ENCODE measurements at places on chromosomes 1 and 21.

GRCh38 chr1:204320382-204320804 lies 39.3 kb downstream of the PLEKHA6 start:
- no peak for DNase-seq

GRCh38 chr1:110581682-110582145 lies 24.4 kb downstream of the KCNA2 start:
- DNase-seq = no peak

DNA sequence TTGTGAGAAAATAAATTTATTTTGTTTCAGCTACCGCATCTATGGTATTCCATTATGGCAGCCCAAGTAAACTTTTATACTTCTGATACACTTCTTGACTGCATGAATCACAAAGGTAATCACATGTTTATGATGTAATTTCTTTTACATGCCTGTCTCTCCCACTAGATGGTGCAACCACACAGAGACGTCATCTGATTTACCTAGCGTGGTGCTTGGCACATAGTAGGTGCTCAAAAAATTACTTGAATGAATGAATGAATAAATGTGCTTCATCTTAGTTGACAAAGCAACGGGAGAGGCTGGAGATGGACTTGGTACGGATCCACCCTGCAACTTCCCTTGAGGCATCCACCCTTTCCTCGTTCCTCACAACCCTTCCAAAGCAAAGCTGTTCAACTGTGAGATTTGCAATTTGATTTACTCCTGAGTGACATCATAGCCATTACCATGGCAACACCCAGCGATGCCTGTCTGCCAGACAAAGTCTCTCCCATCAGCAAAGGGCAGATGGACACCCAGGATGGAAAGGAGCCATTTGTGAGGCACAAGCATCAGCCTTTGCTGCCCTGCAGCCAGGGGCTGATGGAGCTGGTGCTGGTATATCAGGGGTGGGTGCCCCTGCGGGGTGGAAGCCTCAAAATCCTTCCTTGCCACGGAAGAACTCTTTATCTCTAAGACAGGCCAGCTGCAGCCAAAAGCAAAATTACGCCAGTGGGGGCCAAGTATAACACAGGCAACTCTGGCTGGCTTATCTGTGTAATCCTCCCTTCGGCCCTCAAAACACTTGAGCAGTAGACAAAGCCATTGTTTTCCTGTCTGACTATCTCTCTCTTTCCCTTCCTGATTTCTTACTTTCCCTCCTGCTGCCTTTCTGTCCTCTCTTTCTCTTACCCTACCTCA lies 18.9 kb upstream of the VWA5B1 start:
- no peak for DNase-seq

- no peak for DNase-seq
Observed at GRCh38 chr1:9078015-9078751, 8.7 kb upstream of the SLC2A5 start.

DNA sequence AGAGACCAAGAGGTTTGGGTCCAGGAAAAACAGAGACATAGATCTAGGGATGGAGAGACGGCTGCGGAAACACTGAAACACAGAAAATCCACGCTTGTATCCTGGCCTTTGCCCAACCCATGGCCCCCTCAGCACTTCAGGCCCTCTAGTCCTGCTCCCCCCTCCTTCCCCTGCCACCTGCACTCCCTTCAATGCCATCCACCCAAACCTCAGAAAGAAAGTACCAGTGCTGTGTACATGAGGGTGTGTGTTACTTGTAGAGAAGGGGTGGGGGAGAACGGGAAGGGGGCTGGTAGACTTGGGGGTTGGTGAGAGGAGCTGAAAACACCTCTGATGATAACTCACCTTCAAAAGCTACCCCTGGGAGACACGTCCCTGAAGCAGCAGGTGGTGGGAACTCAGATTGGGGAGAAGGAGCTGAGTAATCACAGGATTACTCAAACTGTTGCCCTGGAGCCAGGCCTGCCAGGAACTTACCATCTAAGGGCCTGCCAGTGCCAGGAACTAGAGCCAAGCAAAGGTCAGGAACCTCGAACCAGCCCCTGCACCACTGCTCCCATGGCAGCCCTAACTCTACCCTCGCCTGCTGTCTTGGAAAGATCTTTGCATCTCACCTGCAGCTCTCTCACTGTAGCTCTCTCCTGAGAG lies 11.5 kb downstream of the RORC start:
- DNase-seq = no peak

GRCh38 chr1:218957971-218958370 lies 215.7 kb upstream of the LYPLAL1 start:
- DNase-seq = no peak

DNA sequence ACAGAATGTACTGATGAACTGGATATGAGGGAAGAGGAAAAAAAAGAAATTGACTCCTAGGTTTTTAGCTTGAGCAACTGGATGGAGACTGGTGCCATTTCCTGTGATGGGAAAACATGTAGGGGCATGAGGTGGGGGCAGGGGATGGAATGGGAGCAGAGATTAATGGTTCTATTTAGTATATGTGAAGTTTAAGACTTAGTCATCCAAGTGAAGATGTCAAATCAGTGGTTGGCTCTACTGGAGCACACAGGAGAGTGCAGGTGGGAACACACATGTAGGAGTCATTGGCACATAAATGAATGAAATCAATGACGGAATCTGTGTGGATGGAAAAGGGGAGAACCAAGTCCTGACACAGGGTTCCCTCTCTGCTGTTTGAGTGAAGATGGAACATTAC lies 224.4 kb upstream of the COA6 start:
- no peak for DNase-seq

GRCh38 chr1:21299780-21300395 lies 9.6 kb upstream of the ECE1 start:
- DNase-seq = no peak

DNA sequence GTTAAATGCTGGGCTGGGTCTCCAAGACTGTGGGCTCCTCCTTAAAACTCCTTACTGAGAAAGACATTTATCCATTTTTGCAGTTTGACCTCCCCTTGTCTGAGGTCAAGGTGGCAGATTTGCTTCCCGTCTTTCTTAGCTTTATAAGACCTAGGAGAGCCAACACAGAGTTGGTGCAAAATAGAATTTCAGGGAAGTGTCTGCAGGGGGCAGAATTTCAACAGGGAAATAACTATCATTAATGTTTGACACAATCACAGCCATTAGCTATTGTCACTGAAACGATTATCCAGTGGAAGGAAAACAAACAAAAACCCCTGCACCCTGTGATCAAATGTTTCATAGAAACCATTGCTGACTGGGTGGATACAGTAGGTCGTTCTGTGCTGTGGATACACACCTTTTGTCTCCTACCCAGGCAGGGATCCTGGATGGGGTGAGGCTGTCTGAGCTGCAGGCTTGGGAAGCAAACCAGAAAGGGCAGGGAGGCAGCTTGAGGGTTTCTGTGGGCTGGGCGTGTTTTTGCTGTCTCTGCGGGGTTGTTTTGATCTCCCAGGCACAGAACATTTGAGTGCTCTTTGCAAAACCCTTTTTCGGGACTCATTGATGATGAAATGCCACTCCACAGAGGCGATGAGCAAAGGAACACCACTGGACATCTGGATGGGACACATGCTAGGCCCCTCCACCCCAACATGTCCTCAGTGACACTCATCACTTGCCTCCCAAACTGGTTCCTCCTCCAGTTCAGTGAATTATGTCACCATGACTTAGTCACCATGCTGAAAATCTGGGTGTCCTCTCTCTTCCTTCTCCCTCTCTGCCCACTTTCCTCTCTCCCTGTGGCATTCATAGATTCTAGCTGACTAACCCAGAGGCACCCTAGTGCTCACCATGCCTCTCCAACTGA lies 94.2 kb upstream of the SERBP1 start:
- no peak for DNase-seq

GRCh38 chr1:153393926-153394325 lies 3.1 kb upstream of the S100A8 start:
- no peak for DNase-seq

DNA sequence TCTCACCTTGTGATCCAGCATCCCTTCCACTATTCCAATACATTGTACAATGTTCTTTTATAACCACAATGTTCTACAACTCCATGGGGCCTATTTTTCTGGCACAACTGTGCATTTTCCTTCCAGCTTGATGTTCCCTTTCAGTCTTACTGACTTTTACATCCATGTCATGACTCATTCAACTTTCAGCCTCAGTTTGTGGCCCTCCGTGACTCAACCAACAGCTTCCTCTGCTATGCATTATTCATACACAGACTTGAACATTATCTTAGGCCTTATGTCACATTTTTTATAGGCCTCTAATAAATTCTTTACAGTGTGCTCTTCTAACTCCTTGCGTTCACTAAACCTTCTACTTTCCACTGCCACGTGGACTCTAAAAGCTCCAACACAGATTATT lies 119.4 kb upstream of the PRMT6 start:
- DNase-seq = no peak

DNA sequence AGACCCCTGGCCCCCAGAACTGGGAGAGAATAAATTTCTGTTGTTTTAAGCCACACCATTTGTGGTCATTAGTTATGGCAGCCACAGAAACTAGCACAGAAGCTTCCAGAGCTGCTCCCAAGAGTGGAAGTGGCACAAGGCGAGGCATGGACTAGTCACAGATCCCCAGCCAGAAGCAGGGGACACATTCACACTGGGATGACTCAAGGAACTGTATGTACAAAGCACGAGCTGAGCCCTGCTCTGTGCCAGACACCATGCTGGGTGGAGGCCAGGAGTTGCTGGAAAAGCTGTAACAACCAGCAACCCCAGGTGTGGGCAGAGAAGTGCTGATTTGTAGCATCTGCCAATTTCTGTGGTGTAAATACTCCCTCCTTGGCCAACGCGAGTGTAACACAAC lies 55.6 kb downstream of the TCP10L start:
- DNase-seq = no peak

- DNase-seq = no peak
Observed at GRCh38 chr1:102897557-102897956, 210.8 kb downstream of the COL11A1 start.

GRCh38 chr1:247400685-247401084 lies 15.3 kb upstream of the NLRP3 start:
- no peak for DNase-seq

GRCh38 chr1:107362468-107363140 lies 221.8 kb downstream of the NTNG1 start:
- DNase-seq = no peak

- DNase-seq = no peak
Observed at GRCh38 chr1:4017636-4018365, 117.7 kb upstream of the C1orf174 start.

DNA sequence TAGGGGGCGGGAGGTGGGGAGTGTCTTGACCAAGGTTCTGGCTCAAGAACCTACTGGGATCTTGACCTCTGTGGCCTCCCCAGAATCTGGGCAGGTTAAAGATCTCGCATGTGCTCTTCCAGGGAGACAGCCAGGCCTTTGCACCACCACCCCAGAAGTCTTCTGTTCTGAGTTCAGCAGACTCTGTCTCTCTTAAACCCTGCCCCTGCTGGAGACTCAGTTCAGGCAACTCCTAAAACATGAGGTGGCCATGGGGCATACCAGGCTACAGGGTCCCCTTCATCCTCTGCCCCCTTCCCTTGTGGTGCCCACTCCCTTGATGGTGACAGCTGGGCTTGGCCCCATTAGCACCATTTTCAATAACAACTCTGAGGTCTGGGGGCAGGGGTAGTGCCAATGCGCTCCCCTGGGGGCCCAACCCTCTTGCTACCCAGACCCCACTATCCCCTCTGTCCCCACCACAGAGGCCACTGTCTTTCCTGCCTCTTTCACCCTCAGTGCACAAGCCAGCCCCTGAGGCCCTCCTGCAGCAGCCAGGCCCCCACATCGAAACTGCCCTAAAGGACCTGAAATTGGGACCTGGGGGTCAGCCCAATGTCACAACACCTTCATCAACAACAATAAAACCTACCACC lies 132.7 kb upstream of the RUNX3 start:
- DNase-seq = no peak

GRCh38 chr1:193545171-193545570 lies 358.8 kb upstream of the B3GALT2 start:
- DNase-seq = no peak

- no peak for DNase-seq
Observed at GRCh38 chr1:8242498-8242897, 75.4 kb upstream of the SLC45A1 start.

DNA sequence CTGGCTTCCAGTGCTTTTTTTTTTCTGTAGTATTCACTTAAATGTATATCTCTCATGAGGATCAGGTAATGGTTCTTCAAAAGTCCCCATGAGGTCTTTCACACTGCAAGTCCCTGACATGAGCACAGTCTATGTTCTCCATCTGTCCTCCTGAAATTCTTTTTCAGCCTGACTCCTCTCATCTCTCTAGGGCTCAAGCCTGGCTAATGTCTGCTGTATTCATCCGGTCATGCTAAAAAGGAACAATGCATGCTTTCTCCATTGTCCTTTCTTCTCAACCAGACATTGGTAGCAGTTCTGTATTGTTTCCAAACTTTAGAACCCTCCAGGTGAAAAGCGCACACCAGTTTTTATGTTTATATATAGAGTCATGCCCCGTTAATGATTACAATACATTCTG lies 368.3 kb upstream of the OLFM3 start:
- no peak for DNase-seq

- no peak for DNase-seq
Observed at GRCh38 chr1:5769760-5770159, 222.5 kb downstream of the NPHP4 start.

GRCh38 chr1:90457985-90458384 lies 259.1 kb downstream of the BARHL2 start:
- no peak for DNase-seq

DNA sequence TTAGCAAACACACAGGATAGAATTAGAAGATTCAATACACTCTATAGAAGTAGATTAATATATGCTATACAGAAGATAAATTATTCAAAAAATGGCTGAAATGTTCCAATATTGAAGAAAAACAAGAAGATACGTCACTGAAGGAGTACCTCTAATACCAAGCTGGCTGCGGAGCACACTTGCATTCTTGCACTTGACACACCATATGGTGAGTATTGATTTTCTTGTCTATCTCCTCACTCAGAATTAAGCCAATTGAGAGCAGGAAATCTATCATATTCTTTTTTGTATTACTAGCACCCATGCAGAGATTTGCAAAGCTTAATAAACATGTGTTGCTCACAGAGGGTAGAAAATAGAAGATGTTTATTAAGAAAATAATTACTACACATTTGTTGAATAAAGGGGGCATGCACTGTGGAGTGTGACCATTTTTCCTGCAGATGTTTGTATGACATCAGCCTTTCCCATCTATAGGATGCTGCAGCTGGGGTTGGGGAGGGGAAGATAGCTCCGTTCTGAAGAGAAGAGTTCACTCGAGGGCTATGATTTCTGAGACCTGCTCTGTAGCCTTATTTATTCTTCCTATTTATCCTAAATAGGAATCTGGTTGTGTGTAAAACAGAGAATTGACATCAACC lies 318.1 kb downstream of the HHIPL2 start:
- DNase-seq = no peak

- no peak for DNase-seq
Observed at GRCh38 chr1:154154534-154155191, at the start of gene NUP210L. Gene NUP210L (minus strand): TSS chr1:154155073.

Data from NCI-H526 treated with DMSO at 0.1 percent for 48 hours (cell line).